Activated gamma-delta T cell (primary cell): ENCODE measurements at places on chromosomes 2 and 18.

GRCh38 chr2:147904051-147904450, 59.2 kb downstream of the ACVR2A start:
- no peak for DNase-seq

DNA sequence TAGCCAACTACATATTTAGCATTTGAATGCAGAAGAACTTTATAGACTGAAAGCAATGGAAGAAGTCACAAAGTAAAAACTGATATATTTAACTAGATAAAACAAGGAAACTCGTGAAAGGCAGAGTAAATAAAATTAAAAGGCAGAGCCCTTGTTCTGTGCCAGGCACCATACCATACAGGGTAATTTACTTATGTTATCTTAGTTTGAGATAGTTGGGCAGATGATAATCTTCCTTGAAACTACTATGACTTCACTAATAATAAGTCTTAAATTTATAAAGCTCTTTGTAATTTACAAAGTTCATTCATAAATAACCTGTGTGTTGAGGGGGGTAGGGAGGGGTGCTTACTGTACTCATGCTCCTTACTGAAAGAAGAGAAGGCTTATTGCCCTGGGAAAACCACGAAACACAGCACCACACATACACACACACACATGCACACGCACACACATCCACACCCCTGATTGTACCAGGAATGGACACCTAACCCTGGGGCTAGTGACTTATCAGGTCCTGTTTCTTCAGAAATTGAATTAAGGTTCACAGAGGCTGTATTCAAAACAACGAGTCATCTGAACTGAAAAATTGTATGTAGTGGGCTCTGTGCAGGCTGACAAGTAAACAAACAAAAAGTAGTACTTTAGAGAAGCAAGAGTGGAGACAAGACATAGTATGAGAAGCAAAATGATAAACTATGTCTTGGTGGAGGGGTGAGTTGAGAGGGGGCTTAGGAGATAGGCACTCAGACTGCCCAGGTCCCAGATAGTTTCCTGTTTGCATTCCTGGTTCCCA, 38.1 kb downstream of the AGFG1 start:
- DNase-seq: no peak

GRCh38 chr18:61738042-61738441, 154.8 kb downstream of the RNF152 start:
- no peak for DNase-seq

DNA sequence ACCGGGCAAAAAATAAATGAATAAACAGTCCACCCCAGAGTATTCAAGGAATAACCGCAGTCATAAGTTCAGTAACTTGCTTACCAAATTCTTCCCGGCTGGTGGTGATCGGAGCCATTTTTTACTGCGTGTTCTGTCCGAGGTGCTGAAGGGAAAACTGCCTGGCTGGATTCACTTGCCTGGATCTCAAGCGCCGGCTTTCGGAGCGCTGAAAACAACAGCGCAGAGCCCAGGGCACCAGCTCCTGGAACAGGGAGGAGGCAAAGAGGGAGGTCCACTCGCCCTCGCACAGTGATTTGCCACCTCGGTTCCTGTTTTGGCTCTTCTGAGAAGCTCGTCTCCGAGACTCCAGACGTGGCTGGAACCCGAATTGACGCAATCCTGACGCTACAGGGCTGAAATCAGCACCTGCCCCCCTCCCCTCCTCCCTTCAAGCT, at the start of gene SYT4:
TSS of gene SYT4 (minus strand) at position 327 of the 437 bp plus-strand sequence. CDS start at position 118, 209 bp downstream.
- DNase-seq: no peak

DNA sequence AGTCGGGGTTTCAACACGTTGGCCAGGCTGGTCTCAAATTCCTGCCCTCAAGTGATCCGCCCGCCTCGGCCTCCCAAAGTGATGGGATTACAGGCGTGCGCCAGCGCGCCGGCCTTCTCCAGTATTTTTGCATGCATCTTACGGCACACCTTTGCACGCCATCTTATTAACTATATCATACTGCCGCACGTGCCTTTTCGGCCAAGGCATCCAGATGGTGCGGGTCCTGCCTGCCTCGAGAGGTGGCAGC, 765 bp upstream of the ING5 start:
- DNase-seq: no peak

- DNase-seq: no peak
These were observed 602.2 kb downstream of the NYAP2 start for GRCh38 chr2:226001716-226002115.

DNA sequence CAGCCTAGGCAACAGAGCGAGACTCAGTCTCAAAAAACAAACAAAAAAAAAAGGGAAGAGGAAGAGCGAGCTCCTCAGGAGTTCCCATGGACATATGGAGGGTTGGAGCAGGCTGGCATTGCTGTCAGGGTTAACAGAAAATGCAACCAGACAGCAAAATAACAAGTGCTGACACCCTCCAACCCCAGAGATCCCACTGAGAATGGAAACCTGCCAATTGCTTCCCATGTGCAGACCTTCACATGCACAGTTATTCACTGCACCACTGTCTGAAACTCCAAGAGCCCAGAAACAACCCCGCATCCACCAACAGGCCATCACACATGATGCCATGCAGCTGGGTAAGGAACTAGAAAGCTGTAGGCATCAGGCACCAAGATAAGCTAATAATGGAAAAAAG, 43.5 kb downstream of the TFCP2L1 start:
- DNase-seq: no peak
